ENCODE measurements at places on chromosomes 6 and 20. TPM values are rescaled to one million over a fixed set of nuclear protein-coding genes. Genes with fewer than 3 reads are reported as not detected.

DNA sequence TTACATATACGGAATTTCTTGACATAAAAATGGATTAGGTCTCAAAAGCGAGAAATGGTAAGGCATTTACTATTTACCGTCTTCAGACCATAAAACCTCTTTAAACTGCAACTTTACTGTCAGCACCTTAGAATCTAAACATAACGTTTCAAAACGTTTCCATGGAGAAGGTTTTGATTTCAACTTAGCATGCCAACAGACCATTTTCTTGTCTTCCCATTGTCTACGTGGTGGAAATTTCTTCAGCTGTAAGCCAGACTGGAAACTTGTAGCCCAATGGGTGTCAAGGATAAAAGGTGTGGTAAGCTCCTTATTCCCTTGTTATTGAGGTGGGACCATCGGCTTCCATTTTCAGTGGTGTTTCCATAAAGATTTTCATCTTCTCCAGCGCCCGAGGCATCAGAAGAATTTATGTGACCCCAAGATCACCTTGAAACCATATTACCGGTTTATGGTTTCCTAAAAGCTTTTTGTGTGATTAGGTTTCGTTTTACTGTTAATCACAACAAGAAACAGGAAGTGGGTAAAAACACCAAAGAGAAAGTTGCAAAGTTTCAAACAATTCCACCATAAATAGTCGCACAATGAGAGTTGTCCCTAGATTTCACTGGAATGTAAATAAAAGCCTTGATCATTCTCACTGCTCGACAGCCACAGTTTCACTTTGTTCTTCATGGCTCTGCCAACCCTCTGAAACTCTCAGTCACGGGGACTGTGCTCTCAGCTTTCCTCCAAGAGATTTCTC, 63.0 kb upstream of the CD2AP start:
- H3K4me1 ChIP-seq = peaks cover 19% of the 10 kb centered on the region
- no peaks in the 10 kb centered on the region for H3K36me3 ChIP-seq
- no peak for DNase-seq
- no peaks in the 10 kb centered on the region for H3K27me3 ChIP-seq
- H3K27ac ChIP-seq = peak overlapping the region; percentile 45

NOTCH4 gene
- 9.9 TPM for total RNA-seq

- H3K36me3 ChIP-seq = no peaks in the 10 kb centered on the region
- no peak overlapping the region for H3K27ac ChIP-seq
- H3K4me3 ChIP-seq = no peak overlapping the region
- no peaks in the 10 kb centered on the region for H3K27me3 ChIP-seq
- DNase-seq = no peak
Observed at GRCh38 chr6:134077301-134077700, 24.9 kb upstream of the SLC2A12 start.

DNA sequence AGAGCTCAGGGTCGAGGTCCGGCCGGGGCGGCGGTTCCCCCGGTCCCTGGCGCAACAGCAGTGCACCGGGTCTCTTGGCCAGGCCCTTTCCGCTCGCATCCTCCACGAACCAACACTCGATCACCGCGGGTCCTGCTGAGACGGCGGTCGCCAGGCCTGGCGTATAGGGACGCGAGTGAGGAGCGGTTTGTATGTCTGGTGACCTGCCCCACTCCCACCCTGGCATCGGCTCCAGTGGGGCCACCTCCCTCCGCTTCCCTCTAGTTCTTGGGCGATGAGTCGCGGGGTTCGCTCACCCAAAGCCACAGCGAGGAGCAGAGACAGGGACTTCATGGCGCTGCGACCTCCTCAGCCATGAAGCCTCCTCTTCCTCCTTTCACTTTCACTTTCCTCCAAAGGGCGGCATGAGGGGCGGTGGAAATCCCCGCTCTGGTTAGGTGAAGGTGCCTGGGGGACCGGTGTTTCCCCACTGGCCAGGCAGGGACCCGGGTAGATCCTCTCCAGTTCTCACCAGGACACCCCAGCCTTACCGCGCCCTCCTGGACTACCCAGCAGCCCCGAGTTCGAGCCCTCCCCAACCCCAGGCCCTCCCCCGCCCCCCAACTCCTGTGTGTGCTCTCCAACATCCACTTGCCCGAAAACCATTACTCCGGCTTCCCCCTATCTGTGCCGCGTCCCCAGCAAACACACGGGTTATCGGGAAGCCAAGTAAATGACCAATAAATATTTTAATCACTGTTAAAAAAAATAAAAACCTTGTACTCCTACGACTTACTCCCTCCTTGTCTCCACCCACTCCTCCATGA, at the start of gene TAPBP:
Gene TAPBP, minus strand, starts transcription at position 370 of the 806 bp plus-strand sequence. Its CDS starts 37 bp downstream, at position 333.
- H3K27ac ChIP-seq = peak within 1 kb of the TSS; percentile 96
- H3K36me3 ChIP-seq = peaks cover 2% of the 10 kb centered on the region
- DNase-seq = peak; percentile 87

DNA sequence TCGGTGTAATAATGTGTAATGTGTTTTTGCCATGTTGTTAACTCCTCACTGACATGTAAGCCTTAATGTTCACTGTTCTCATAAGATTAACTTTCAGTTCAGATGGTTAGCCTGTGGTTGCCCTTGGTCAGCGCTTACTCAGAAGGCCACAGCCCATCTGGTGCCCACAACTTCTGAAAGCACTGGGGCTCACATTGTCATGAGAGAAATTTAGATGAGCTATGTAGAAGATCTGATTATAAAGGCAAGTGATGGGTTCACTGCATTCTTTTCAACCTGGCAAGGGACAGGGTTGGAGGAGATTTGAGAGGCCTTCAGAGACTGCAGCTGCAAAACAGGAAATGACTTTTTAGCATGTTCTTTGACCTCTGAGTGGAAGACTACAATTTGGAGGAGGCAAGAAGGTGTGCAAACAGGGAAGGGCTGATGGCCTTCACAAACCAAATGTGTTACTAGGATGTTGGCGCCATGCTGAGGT, 242.3 kb upstream of the SUPT3H start:
- H3K4me3 ChIP-seq = no peak overlapping the region
- H3K27ac ChIP-seq = no peak overlapping the region
- H3K27me3 ChIP-seq = no peaks in the 10 kb centered on the region
- no peak for DNase-seq
- no peaks in the 10 kb centered on the region for H3K36me3 ChIP-seq
- H3K4me1 ChIP-seq = no peaks in the 10 kb centered on the region

Measured in suprapubic skin (tissue), 4 donors.